Right hindlimb (tissue), 1 donor: ENCODE measurements at places on chromosomes 6 and 20.

GRCh38 chr6:133896344-133896721 is 7.4 kb downstream of the TCF21 start:
- no peak for DNase-seq

DNA sequence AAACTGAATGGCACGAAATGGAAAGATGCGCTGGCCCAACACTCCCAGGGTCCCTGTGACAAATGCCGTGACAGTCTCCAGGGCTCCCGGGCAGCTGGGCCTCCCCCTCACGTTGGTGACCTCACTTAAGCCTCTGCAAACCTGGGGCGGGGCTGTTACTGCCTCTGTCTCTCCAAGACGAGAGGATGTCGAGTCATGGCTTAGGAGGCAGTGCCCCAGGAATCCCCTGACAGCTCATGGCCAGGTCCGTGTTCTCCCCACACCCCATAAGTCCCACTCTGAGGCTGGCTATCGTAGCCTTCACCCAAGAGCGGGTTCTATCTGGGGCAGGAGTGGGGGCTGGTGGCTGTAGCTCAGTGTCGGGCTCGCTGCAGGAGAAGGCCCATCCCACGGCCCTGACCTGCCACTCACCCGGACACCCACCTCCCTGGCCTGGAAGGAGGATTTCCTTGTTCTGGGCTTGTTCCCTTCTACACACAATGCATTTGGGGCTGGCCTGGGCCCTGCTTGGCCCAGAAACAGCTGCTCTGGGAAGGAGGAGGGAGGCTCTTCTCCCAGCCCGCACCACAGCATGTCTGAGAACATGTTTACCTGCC is 5.6 kb upstream of the RPS21 start:
- no peak for DNase-seq

- no peak for DNase-seq
Observed at GRCh38 chr6:75084018-75084417, 121.8 kb downstream of the COL12A1 start.

- DNase-seq: no peak
Observed at GRCh38 chr6:130167655-130168054, 55.1 kb downstream of the SAMD3 start.

DNA sequence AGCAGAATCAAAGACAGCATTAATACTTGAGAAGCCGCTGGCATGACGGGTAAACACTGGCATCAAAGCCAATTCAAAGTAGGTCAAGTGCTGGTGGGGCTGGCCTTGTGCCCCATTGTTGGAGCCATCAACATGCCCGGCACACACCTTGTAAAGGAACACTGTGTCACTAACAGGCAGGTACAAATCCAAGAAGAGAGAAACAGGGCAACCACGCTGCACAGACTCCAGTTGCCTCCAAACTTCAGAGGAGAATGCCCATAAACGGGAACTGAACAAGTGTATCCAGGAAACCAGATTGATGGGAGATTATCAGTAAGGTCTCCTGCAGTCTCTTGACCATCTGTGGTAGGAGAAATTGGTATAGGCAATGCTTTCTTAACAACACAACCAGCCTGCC is 127.0 kb upstream of the STXBP5 start:
- DNase-seq: no peak

DNA sequence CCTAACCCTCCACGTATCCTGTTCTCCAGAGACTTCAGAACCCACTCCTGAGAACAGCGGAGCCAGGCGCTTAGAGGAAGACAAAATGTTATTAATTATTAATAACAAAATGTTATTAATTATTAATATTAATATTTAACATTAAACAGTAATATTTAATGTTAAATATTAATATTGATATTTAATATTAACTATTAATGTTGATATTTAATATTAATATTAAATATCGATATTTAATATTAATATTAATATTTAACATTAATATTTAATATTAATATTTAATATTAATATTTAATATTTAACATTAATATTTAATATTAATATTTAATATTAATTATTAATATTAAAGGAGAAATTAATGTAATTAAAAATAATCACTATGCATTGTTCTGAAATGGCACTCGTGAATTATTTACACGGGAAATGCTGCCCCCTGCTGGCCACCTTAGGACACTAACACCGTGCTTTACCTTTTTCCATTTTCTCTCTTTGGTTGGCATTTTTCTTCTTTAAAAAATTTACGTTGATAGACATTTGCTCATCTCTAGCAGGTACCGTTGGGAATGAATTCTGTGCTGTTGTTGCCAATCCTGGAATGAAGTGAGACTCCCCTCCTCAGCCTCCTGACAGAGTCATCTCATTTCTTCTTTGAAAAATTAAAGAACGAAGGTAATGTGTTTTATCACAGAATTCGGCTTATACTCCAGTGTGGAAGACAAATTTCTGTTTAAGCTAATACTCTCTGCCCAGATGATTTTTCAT is 7.5 kb upstream of the GGTLC1 start:
- DNase-seq: peak; percentile 43

- DNase-seq: no peak
Observed at GRCh38 chr6:148304976-148305375, 37.7 kb upstream of the SASH1 start.

GRCh38 chr6:168447700-168448099 is 6.7 kb downstream of the SMOC2 start:
- no peak for DNase-seq

DNA sequence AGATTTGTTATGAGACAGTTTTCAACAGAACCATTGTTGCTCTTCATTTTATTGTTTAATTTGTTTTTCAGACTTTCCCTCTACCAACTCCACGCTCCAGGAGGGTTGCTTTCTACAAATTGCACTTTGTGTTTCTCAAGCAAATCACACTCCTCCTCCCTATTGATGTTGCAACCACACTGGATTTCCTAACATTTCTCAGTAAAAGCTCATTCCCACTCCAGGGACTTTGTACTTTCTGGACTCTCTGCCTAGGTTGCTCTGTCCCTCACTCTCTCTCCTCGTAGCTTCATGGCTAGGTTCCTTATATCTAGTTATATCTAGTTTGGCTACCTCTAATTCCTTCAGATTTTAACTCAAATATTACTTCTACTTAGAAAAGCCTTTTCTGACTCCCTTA is 20.3 kb downstream of the PGK2 start:
- DNase-seq: no peak

DNA sequence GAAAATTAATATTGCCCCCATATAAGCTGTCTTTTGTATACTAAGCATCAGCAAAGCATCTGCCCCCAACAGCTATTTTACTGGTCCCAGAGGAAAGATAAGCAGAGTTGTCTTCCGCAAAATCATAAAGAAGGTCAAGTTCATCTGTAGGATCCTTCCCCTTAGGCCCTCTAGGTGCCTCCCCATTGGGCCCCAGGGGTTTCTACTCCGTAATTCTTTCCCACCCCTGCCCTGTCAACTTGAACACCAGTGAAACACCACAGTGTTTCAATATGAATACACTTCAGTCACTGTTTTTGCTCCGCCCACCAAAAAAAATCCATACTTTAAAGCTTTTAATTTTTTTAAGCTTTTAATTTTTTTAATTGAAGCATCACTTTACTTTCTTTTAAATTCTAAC is 159.2 kb downstream of the ATXN1 start:
- DNase-seq: no peak
